GM12865 (cell line): ENCODE measurements at places on chromosomes 3 and 15.

DNA sequence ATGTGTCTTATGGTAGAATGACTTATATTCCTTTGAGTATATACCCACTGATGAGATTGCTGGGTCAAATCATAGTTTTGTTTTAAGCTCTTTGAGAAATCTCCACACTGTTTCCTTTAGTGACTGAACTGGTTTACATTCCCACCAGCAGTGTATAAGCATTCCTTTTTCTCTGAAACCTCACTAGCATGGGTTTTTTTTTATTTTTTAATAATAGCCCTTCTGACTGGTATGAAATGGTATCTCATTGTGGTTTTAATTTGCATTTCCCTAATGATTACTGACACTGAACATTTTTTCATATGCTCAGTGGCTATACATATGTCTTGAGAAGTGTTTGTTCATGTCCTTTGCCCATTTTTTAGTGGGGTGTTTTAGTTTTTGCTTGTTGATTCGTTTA, 494.3 kb downstream of the SQOR start:
- no peak for DNase-seq

DNA sequence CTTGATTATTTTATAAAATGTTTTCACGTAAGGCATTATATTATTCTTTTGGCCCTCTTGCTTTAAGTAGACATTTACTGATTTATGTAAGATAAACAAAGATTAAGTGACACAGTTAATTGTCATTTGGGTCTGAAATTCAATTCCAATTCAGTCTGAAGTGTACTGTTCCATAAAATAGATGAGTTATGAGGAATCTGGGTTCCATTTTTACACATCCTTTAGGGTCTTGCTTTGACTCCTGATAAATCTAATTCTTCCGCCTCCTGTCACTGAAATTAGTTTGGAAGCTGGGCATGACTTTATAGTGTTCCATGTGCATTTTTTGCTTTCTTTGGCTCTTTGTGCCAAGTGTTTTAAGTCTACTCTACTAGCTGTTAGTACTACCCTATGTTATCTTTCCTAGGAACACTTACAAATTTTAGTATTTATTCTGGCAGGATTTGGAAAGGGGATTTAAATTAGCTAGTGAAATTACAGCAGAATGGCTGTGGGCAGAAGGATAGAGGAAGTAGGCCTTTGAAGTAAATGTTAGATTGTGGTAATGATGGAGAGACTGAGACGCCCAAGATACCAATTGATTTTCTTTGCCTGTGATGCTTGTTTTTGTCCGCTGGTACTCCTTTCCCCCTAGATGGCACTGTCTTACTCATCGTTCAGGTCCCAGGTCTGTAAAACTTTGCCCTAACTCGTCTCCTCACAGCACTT, 14.3 kb downstream of the ARL8B start:
- peak; percentile 83 for DNase-seq

GRCh38 chr15:78790027-78790426, 21.2 kb downstream of the ADAMTS7 start:
- DNase-seq = no peak

DNA sequence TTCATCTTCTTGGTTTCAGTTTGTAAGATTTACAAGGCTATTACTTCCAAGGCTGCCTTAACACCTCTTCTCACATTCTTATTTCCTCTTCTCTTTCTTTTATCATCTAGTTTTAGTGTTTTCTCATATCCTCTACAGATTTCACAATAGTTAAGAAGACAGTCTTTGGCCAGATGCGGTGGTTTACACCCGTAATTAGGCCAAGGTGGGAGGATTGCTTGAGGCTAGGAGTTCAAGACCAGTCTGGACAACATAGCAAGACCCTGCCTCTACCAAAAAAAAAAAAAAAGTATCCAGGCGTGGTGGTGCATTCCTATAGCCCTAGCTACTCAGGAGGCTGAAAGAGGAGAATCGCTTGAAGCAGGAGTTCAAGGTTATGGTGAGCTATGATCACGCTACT, 3.5 kb upstream of the ALDH1A2 start:
- no peak for DNase-seq

- no peak for DNase-seq
Observed at GRCh38 chr15:72456684-72457083, 17.4 kb upstream of the ARIH1 start.

DNA sequence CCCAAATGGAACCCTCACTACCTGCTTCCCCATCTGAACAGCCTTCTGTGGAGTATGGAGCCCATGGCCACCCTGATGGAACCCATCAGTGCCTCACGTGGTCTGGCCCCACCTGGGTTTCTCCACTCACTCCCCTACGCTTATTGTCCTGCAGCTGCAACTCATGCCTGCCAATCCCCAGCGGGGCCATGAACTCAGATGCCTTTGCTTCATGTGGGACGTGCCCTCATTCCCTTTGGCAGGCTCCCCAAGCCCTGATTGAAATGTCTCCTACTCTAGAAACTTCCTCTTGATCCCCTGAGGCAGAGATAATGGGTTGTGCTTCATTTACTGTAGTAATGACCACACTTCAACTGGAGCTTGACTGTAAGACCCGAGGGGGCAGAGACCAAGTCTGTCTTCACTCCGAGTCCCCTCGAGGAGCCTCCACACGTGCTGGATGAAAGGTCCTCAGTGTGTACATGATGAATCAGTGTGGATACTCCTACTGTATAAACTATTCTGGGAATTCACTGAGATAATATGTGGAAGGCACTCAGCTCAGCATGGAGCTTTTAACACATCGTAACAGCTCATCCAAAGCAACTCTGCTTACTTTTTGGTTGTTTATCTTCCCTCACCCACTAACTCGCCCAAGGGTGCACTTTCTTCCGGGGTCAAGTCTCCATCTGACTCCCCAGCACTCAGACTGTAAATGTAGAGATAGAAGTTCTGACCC, 232.8 kb upstream of the BHLHE40 start:
- DNase-seq = no peak
